ENCODE measurements at places on chromosomes 4 and X.

GRCh38 chr4:141772838-141773237 lies 136.5 kb downstream of the IL15 start:
- DNase-seq: no peak

- no peak for DNase-seq
Measured at GRCh38 chr4:83758285-83758684, 222.4 kb downstream of the GPAT3 start.

- no peak for DNase-seq
Measured at GRCh38 chr4:15147714-15148113, 145.4 kb downstream of the CPEB2 start.

DNA sequence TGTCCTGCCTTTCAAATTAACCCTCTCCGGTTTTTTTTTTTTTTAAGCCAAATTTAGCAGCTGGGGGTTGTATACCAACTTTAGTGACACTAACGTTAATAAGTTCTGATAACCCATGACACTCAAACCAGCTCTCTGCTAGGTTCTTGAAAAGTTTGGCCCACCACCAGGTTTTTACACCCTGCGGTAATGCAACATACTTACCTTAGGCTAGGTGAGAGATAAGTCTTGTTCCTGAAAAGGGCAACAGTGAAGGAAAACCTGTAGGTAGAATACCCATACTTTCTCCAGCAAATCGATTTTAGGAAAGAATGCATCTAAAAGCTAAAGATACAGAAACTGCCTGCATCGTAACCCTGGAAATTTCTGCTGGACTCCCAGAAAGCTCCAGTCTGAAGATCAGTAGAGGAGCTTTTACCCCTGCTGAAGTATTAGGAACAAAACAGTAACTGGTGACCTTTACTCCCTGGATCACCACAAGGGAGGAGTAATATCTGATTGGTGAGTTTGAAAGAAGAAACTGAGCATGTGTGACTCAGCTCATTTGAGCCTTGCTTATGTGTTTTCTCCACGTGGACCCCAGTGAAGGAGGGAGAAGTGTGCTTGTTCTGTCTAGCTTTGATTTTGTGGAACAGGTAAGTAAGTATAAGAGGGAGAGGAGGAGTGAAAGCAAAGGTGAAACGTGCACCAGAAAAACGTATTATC lies 34.4 kb upstream of the COX18 start:
- DNase-seq: no peak
